Hypothalamus (tissue), 51 donors: ENCODE measurements at places on chromosomes 2 and 18.

- no peak for DNase-seq
Observed at GRCh38 chr2:214747992-214748391, 61.5 kb downstream of the BARD1 start.

DNA sequence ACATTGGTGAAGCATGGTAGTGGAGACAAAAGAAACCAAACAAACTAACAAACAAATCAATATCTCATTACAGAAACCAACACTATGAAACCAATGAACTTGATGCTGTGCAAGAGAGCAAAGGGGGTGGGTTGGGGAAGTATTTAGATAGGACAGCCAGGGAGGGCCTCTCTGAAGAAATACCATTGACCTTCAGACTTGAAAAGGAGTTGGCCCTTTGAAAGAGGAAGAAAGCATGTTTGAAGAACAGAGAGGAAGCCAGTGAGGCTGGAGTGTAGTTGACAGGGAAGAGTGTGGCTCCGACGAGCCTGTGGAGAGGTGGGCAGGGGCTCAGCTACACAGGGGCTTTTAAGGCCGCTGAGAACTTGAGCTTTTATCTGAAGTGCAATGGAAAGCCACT, 151.0 kb upstream of the GATA6 start:
- DNase-seq, result no peak

DNA sequence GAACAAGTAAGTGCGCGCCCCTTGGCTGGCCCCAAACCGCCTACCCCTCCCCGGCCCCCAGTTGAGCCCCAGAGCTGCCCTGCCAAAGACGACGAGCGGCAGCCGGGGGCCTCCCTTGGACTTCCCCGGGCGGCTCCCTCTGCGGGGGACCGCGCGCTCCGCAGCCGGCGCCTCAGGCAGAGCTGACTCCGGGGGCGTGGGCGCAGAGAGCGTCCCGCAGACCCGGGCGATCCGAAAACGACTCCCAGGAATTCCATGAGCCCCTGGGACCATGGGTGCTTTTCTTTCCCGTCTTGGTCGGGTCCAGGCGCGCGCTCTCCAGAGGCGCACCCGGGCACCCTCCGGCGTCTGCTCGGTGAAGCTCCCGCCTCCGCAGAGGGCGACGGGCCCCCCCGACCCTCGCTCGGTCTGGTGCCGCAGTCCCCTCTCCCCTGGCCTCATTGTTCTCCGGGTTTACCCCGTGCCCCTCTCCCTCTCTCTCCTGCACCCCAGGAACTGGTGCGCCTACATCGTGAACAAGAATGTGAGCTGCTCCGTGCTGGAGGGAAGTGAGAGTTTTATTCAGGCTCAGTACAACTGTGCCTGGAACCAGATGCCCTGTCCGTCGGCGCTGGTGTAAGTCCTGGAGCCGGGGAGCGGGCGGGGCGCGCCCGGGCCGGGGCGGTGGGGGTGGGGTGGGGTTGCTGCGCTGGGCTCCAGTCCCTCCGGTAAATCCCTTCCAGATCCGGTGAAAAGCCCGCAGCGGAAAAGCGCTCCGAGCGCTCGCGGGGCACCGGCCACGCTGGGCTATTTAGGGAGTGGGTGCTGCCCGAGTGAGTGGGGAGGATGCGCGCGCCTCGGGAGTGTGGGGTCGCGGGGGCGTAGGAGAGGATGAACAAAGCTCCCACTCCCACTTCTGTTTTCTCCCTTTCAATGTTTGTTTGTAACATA, 776 bp downstream of the EMILIN2 start:
- DNase-seq, result no peak

- DNase-seq, result no peak
Observed at GRCh38 chr18:62792016-62792415, 76.7 kb downstream of the PHLPP1 start.

DNA sequence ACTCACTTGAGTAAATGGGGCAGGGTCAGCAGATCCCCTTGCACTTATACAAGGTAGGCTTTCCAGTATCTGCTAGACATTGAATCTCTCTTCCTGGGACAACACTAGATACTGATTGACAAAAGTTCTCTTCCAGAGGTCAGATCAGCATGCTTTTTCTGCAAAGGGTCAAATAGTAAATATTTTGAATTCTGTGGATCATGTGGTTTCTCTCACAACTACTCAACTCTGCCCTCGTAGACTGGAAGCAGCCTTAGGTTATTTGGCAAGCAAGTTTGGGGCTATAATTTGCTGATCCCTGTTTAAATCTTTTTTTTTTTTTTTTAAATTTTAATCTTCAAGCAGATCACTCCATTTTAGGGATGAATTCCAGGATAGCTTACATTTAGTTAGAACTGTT, 17.4 kb upstream of the NABP1 start:
- DNase-seq, result no peak

DNA sequence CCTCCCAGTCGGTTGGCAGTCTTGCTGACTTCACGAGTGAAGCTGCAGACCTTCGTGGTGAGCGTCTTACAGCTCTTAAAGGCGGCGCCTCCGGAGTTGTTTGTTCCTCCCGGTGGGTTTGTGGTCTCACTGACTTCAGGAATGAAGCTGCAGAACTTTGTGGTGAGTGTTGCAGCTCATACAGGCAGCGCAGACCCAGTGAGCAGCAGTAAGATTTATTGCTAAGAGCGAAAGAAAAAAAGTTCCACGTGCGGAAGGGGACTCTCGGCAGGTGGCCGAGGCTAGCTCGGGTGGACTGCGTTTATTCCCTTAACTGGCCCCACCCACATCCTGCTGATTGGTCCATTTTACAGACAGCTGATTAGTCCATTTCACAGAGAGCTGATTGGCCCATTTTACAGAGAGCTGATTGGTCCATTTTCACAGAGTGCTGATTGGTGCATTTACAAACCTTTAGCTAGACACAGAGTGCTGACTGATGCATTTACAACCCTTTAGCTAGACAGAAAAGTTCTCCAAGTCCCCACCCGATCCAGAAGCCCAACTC, 240.3 kb downstream of the LRATD1 start:
- DNase-seq, result no peak

GRCh38 chr2:7262727-7263126, 345.5 kb downstream of the RNF144A start:
- DNase-seq, result no peak

GRCh38 chr18:59691996-59692395, 5.2 kb downstream of the CCBE1 start:
- DNase-seq, result no peak

GRCh38 chr2:127482031-127482430, 44.3 kb downstream of the IWS1 start:
- DNase-seq, result no peak

DNA sequence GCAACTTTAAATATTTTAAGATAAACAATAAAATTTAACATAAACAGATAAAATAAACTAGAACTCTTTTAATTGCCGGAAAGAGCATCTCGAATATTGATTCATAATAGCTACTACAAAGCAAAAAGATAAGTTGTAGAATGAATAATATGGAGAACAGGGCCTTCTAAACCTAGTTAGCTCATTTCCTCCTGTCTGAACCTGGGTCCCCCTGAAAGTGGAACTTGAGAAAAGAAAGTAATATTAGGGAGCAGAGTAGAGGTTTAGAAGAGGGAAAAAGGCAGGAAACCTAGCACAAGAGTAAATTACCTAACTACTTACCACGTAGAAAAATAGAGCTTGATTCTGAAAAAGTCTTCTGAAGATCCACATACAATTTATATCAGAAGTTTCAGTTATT, 80.7 kb upstream of the NETO1 start:
- no peak for DNase-seq

GRCh38 chr2:160205505-160205904, 5.4 kb upstream of the ITGB6 start:
- no peak for DNase-seq

DNA sequence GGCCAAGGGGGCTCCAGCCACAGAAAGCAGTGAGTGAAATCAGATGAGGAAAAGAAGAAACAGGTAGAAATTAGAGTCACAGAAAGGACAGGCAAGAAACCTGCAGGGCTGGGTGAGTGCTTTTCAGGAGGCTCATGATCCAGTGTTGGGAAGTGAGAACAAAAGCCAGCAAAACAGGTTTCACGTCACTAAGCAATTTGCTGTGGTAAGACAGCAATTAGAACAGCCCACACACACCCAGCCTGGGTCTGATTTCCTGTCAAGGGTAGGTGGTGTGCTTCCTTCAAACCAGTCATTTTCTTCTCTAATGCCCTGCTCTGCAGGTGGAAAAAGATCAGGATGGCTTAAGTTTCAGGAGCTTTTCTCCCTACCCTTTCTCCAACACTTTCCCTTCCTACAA, 52.9 kb upstream of the XDH start:
- DNase-seq, result no peak

DNA sequence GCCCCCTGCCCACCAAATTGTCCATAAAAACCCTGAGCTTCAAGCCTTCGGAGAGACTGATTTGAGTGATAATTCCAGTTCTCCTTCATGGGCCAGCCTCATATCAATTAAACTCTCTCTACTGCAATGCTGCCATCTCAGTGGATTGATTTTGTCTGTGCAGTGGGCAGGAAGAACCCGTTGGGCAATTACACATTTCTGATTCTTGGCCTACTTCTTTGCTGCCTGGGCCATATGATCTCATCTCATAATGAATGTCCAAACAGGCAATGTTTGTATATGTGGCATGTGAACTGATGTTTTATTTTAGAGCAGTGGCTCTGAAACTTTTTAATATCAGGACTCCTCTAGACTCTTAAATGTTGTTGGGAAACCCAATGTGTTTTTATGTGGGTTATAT, 101.2 kb upstream of the SLC38A11 start:
- DNase-seq, result no peak

DNA sequence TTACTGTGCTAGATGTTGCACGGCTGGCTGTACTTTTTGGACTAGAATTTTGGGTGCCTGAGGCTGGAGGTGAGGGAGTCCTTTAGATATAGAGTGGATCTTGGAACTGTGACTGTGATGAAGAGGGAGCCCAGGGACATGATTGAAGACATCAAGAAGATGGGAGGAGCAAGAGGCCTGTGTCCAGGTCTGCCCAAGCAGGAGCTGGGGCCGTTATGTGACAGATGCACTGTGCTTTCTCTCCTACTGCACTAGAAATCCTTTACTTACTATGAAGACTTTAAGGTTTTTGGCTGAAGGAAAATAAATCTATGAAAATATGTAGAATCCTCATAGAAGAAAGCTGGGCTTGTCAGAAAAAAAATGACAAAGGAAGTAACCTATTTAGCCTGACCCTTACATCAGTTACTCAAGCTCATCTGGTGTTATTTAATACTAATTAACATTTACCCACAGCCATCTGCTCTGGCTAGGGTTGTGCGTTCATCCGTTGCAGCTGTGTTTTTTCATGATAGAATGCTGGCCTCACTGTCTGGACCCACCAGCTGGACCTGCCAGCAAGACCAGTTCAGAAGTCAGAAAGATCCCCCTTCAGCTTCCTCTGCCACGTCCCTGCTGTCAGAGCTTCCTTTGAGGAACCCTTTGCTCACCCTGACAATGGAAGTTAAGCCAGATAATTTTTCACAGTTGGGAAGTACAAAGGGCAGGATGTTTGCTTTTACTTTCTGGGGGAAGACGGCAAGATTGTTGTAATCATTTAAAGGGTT, 16.7 kb downstream of the TSN start:
- no peak for DNase-seq

GRCh38 chr18:11163665-11164064, 14.3 kb upstream of the PIEZO2 start:
- no peak for DNase-seq

DNA sequence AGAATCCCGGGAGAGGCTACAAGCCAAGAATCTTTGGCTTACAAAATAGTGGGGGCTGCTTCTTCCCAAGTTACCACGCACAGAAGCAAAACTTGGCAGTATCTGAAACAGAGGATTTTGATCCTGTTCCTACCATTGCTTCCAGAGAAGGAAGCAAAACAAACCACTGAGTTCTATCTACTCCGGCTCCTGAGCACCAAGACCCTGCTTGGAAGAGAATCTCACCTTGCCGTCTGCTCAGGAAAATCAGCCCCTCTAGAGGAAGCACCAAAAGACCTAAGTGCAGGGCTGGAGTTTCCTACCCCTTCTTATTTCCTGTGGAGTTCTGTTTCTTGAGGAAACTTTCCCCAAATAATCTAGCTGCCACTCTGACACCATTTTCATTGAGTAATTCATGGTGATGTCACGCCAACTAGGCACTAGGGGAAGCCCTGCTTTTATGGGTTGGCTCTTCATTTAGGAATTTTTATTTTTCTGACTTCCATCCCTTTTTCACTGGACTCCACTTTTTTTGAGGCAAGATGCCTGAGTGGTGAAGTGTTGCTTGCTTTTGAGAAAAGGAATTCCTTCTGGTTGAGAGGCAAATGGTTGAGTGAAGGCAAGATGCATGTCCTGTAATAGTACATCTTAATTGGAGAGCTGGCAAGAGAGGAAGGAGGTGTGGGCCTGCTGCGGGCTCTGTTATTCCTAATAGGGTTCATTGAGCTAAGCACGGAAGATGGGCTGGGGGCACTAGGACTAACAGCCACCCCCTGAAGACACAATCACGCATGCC, 36.8 kb upstream of the EML4 start:
- no peak for DNase-seq

- no peak for DNase-seq
Observed at GRCh38 chr2:237571551-237571950, 5.2 kb downstream of the PRLH start.

- no peak for DNase-seq
Observed at GRCh38 chr2:138238908-138239307, 262.7 kb upstream of the SPOPL start.

DNA sequence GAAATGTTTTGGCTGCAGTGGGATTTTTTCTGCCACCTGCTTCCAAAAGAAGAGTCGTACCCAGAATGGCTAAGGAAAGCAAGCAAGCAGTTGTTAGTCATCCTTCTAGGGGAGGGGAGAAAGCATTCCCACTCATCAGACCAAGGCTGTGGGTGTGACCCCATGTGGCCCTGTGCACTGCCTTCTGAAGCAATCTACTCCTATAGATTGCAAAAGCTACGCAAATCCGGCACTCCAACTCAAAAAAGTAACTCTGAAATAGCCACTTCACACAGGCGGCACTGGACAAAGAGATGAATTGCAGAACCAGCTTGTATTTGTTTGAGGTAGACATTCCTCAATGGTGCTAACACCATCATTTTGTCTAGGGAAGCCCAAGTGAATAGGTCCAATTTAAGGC, 44.3 kb downstream of the ST3GAL5 start:
- DNase-seq, result no peak

DNA sequence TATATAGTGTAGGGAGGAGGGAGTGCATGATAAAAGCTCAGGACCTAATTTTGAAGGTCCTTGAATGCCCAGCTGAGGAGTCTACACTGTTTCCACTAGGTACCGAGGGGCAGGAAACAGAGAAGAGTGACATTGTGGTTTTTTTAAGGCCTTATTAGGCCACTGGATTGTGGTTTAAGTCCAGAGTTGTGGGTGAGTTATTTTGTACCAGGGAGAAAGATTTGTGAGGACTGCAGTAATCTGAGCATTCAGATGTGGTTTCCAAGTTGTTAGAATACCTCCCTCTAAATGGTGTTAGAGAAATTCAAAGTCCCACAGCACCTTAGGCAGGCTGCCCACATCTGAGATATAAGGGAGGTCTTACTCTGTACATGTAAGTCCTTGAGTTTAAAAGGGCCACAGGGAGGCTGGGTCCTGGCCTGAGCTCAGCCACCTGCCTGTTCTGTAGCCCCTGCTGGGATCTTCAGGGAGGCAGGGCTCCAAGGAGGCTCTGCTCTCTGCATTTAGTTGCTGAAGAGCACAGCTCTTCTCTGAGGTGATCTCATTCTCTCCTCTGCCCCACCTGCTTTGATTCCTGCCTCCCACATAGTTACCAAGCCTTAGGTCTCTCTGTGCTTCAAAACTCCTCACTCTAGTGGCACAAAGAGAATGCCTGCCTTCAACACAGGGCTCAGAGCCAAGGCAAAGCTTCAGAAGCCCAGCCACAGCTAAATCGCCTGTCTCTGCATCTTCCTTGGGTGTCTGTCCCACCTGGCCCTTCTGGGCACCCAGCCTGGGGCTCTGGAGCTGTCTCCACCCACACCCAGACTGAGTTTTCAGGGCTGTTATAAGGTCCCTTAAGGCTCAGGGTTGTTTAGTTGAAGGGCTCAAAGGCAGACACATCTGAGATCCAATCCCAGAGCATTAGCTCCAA, 88.1 kb downstream of the VSNL1 start:
- DNase-seq, result no peak
